ENCODE measurements at places on chromosomes 16 and 17. TPM values are rescaled to one million over a fixed set of nuclear protein-coding genes. Genes with fewer than 3 reads are reported as not detected.

- DNase-seq = no peak
Observed at GRCh38 chr16:81627024-81627423, 152.1 kb upstream of the PLCG2 start.

DNA sequence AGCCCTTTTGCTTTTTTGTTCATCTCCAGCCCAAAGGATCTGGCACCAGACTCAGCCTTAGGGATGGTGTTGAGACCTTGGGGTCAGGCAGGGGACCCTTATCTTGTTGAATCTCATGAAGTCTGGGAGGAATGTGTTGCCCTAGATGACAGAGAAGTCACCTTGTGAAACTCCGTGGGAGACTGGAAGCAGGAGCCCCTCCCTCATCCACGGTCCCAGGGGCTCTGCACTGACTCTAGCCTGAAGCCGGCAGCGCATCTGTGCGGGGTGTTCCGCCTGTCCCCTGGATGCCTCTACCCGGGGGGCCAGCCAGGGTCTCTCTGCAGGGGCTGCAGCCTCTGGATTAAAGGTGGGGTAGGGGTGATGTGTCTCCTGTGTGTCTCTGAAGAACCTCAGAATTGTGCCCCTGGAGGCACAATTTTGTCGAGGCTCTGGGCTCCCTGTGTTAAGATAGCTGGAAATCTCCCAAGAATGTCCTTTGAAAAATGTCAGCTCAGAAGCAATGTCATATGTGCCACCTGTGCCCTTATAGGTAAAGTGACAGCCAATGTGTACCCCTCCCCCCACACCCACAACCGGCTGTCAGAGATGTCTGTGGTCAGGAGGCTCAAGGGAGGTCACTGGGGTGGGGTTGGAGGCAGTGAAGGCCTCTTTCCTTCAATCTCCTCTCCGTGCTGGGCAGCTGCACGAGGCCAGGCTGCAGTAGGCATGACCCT lies 32.1 kb upstream of the CDC42EP4 start:
- DNase-seq = no peak

GRCh38 chr17:1590747-1591473 lies 28.3 kb upstream of the PITPNA start:
- no peak for DNase-seq

- DNase-seq = no peak
Observed at GRCh38 chr17:19630035-19630434, 18.5 kb upstream of the ALDH3A2 start.

- DNase-seq = no peak
Observed at GRCh38 chr16:5642436-5642835, 544.8 kb upstream of the EEF2KMT start.

- DNase-seq = no peak
Observed at GRCh38 chr16:381012-381788, 578 bp downstream of the PGAP6 start.

- DNase-seq = no peak
Observed at GRCh38 chr17:44400226-44400847, 10.9 kb upstream of the ITGA2B start.

DNA sequence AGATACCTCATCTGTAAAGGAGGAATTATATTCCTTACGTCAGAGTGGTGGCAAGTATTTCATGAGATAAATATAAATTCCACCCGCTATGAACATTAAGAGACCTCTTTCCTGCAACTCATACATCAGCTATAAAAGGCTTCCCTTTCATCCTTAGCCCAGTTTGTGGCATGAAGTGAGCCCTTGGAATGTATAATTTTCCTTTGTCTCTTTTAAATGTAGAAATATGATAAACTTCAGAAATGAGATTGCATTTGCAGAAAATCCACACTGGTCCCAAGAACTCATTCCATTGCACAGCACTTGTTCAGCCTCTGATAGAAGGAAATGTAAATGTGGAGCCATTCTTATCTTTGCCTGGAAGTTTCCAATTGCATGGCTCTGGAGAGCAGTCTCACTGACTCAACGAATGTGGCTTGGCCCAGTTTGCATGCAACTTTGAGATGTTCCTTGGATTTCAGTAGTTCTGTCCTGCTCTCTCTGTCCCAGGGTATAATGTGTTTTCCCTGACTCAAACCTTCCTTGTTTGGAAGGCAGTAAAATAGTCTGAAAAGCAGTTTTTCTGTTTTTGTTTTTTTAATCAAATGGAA lies 746.4 kb downstream of the CDH11 start:
- no peak for DNase-seq

DNA sequence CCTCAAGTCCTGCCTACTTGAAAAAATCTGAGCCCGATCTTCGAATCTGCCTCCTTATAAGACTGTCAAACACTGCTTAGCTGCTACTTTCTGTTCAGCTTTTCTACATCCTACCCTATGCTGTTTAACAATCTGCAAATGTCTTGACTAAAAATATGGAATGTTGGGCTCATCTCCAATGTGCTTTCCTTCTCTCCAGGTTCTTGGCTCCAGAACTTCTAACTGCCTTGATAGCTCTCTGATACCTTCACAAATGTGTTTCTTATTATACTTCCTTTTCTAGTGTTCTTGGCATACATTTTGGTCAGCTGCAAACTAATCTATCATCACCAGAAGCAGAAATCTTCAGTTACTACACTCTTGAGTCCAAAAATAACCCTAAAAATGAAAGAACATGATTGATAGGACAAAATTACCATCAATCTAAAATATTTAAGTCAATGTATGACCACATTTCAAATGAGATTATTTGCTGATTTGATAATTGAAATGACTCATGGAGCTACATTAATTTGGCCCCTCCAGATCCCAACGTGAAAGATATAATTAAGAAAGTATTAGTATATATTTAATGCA lies 372.3 kb upstream of the MON1B start:
- no peak for DNase-seq

GRCh38 chr16:10607157-10607556 lies 26.8 kb upstream of the EMP2 start:
- no peak for DNase-seq

DNA sequence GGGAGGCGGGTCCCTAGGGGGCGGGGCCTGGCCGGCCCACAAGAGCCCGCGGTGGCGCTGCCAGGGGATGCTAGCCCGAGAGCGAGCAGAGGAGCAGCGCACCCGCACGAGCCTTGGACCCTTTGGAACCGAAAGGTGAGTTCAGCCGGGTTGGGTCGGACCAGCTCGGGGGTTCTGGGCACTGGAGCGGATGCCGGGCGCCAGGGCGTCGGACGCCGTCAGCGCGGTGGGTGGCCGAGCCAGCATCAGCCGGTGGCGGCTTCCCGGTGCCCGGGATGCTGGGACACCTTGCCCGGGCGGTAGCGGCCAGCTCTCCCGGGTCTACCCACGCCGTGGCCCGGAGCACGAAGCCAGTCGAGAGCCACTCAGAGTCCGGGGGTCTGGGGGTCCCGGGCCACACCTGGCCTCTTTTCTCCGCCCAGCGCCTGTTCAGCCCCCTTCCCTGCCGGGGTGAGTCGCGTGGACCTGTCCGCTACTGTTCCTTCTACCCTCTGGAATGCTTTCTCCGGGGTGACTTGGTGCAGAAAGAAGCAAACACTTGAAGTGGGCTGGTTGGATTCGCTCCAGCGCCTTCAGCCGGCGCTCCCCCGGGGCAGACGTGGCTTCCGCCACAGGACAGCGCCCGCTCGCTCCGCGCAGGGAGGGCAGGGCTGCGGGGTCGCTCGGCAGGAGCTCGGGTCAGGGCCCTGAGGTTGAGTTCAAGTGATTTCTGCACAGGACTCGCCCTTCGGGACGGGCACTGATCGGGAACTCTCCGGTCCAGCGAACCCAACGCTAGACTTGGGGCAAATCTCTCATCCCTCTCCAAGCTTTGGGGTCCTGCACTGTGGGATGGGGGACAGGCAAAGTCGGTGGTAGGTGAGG lies at the start of gene SCNN1G:
SCNN1G (plus strand) TSS at position 67 of the 864 bp plus-strand sequence. CDS start 3,527 bp downstream, outside the sequence.
- no peak for DNase-seq

- no peak for DNase-seq
Observed at GRCh38 chr17:51643702-51644490, 383.6 kb downstream of the UTP18 start.

DNA sequence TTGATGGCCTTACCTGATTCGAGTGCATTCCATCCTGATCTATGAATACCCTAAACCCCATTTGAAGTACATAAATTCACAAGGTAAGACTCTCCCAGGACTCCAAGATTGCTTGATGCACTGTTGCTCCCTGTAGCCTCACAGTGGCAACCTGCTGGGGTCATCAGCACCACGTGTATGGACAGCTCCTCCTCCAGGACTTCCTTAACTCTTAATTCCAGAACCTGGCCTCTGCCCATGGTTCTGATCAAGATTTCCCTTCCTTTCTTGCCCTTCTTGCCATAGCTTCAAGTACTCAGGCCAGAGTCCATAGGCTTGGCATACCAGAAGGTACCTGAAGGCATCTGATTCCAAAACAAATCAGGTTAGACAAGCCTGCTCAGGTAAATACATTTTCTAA lies 34.0 kb upstream of the NLK start:
- DNase-seq = no peak

- DNase-seq = no peak
Observed at GRCh38 chr16:76524769-76525168, 247.6 kb downstream of the CNTNAP4 start.

DNA sequence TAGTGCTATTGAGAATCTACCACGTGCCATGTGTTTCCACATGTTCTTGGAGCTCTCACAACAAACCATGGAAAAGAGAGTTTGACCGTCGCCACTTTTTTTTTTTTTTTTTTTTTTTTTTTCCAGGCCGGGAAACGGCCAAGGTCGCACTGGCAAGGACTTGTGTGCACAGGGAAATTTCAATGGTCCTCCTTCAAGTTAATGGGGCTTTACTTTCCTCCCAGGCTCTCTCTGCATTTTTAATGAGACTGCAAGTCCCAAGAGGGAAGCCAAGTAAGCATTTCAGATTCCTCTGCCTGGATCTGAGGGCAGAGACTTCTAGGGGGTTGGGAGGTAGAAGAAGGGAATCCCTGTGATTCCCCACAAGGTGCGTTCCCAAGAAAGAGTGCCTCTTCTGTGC lies 94.7 kb upstream of the MPHOSPH6 start:
- DNase-seq = no peak

DNA sequence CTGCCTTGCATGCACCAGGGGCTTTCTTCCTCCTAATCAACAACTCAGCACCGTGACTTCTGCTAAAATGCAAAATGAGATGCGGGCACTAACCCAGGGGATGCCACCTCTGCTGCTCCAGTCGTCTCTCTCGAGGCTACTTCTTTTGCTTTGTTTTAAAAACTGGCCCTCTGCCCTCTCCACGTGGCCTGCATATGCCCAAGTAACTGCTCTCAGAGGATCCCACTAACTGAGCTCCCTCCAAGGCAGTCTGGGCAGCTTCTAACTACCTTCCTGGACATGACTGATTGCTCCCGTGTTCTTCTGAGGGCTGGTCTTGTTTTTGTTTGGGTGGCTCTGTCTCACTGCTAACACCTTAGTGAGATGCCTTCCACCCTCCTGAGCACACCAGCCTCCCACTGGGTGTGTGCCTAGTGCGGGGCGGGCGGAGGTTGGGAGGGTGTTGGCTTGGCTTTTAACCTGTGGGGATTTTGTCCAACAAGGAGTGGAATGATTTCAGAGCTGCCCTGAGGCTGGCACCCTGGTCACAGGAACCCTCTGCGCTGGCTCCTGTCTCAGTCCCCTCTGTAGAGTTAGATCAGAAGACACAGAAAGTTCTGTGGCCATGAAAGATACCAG lies 8.9 kb upstream of the LGALS9 start:
- DNase-seq = no peak

DNA sequence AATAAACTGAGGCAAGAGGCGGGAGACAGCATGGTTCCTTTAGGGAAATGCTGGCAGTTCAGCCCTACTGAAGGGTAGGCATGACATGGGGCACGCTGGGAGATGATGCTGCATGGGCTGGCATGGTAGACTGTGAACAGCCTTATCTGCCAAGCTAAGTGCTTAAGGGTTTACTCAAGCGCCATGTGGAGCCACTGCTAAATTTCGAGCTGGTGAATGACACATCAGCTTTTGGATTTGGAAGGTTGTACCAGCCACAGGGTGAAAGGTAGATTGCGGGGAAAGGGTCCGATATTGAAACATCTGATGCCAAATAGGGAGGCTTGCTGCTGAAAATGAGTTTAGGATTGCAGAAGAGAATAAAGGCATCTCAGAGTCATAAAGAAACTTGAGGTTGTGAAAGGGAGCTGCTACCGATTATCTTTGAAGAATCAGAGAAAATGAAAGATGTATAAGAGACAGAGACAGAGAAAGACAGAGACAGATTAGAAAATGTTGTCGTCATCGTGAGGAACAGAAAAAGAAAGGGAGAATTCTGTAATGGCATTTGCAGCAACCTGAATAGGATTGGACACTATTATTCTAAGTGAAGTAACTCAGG lies 16.3 kb downstream of the PIK3R5 start:
- DNase-seq = no peak

- no peak for DNase-seq
Observed at GRCh38 chr16:85079785-85080570, 32.3 kb downstream of the CIBAR2 start.

GRCh38 chr17:82386255-82386831 lies 14.8 kb downstream of the UTS2R start:
- DNase-seq = no peak

GRCh38 chr16:66933776-66934137 lies 445 bp downstream of the CIAO2B start:
- no peak for DNase-seq

- DNase-seq = no peak
Observed at GRCh38 chr16:83171396-83171795, 544.6 kb downstream of the CDH13 start.

GRCh38 chr16:15521758-15522509 lies 87.5 kb downstream of the BMERB1 start:
- DNase-seq = no peak

DNA sequence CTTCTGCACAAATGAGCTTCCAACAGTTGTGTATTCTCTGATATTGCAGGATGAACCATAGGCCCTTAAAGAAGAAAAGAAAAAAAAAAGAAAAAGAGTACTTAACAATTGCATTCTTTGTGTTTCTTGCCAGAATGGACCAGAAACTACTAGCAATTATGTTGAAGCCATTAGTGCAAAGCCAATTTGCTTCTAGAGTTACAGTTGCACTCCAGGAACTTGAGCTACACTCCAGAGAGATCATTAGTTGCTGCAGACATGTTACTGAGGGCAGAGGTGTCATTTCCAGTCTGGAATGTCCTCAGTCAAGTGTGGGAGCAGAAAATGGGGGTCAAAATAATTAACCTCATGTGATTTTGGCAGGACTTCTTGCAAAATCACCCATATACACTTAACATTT lies 85.6 kb upstream of the CCL2 start:
- DNase-seq = no peak

- DNase-seq = no peak
Observed at GRCh38 chr16:22065252-22065651, 27.1 kb upstream of the VWA3A start.

- no peak for DNase-seq
Observed at GRCh38 chr17:4479982-4480751, 18.5 kb upstream of the SPNS2 start.

GRCh38 chr16:73068541-73069401 lies 20.8 kb upstream of the ZFHX3 start:
- no peak for DNase-seq

- peak; percentile 34 for DNase-seq
Observed at GRCh38 chr16:57297856-57298255, 13.4 kb upstream of the PLLP start.

Gene TP53TG3
- total RNA-seq = not detected

Gene OSGIN1
- 1.4 TPM for total RNA-seq

Gene PVALEF
- not detected for total RNA-seq

Gene TBC1D3C
- not detected for total RNA-seq

Gene CDRT15
- not detected for total RNA-seq

Gene CTRL
- 8.4 TPM for total RNA-seq

Gene CCL3
- total RNA-seq = 8.8 TPM

Gene MLYCD
- total RNA-seq = 6.2 TPM

Gene RAB37
- 41.4 TPM for total RNA-seq

Gene TBC1D3E
- total RNA-seq = not detected

Gene CD300H
- not detected for total RNA-seq

Gene STAT5B
- total RNA-seq = 225 TPM

All from T-helper 17 cell (primary cell).